Lung microvascular endothelial cell (primary cell): ENCODE measurements at places on chromosomes 13 and 19. TPM values are rescaled to one million over a fixed set of nuclear protein-coding genes. Genes with fewer than 3 reads are reported as not detected.

PSG6 gene
- total RNA-seq, result not detected in 2 replicates

MAP4K1 gene
- not detected in 2 replicates for total RNA-seq

CACNA1A gene
- under 0.01 and 0.20 TPM in 2 replicates for total RNA-seq

RHPN2 gene
- 4.4 and 10.9 TPM in 2 replicates for total RNA-seq

FGF21 gene
- total RNA-seq, result under 0.01 TPM in 1 of 2 replicates, not detected in the other

SLC10A2 gene
- total RNA-seq, result not detected in 2 replicates

VSTM2B gene
- not detected in 2 replicates for total RNA-seq

KLK12 gene
- total RNA-seq, result not detected in 2 replicates

GJB2 gene
- total RNA-seq, result not detected in 2 replicates
